ENCODE measurements at places on chromosomes 6 and 20.
A peak's percentile ranks its signal among the peaks of the same experiment; 100 is the strongest.

DNA sequence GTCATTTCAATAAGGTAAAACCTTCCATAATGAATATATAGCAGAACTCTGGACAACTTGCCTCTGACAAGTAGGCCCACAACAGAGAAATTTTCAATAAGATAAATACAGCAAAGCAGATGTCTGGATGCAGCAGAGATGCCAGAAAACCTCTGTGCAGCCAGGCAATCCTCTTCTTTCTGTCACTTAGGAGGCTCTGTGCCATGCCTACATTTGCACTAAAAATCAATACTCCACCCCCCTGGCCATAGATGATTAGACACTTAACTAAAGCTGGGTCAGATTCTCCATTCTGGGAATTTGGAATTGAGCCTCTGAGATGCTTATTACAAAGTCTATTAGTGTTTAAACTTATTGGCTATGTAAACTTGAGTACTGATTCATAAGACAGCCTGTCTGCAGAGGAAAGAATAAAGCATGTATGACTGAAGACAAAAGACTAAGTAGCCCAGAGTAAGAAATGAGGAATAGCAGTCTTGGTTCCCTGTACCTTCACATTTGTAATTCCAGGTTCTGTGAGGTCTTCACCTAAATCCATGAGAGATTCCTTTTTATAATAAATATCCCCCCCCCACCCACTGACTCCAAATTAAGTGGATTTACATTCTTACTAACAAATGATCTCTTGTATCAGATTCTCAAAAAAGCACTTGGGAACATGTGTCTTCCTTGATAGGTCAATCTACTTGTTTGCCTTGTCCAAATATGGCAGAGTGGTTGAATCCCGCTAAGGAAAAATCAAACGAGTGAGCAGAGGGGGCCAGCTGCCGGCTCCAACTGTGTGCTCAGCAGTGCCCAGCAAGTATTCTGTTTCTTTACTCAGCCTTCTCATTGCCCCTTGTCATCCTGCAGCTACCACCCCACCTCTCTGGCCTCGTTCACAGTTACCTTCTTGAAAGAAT is 20.4 kb downstream of the MAN1A1 start:
- no peak for DNase-seq

- DNase-seq = no peak
Observed at GRCh38 chr6:162237331-162237730, 490.2 kb downstream of the PRKN start.

- no peak for DNase-seq
Observed at GRCh38 chr6:165545806-165546205, 117.2 kb downstream of the PDE10A start.

- DNase-seq = peak; percentile 85
Observed at GRCh38 chr6:79777713-79778579, 146.8 kb downstream of the SH3BGRL2 start.

GRCh38 chr6:42349753-42350511 is 101.8 kb downstream of the TRERF1 start:
- DNase-seq = no peak

DNA sequence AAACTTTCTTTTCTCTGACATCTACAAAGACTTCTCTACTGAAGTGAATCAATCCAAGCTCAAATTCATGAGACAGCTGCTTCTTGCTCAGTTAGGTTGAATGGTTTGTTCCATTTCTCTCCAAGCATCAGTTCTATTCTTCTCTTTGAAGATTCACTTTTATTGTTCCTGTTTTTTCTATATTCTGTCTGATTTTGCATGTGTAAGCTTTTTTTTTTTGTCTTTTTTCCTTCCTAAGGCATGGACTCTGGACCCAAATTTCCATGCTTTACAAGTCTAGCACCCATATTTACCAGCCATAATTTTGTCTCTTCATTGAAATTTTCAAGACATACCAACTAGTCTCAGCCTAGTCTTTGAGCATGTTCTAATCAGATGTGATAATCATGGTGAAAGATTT is 25.9 kb upstream of the STXBP5 start:
- no peak for DNase-seq

GRCh38 chr6:130500693-130501092 is 134.9 kb downstream of the TMEM200A start:
- no peak for DNase-seq

GRCh38 chr6:40038626-40039025 is 104.4 kb upstream of the MOCS1 start:
- no peak for DNase-seq

DNA sequence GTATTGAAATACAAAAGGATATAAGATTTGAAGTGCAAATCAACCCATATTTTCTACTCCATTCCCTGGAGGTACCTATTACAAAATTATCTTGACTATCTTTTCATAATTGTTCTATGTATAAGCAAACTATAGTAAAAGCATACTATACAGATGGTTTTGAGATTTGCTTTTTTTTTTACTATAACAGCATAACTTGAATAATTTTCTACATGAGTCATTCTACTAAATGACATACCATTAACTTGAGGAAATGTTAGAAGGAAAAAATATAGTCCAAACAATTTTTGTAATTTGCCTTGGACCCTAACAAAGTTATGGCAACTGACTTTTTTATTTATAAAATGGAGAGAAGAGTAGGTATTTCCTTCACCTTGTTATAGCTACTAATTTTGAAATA is 472.7 kb downstream of the PKHD1 start:
- DNase-seq = no peak

GRCh38 chr20:64210656-64211369 is 44.7 kb upstream of the PCMTD2 start:
- no peak for DNase-seq

- no peak for DNase-seq
Observed at GRCh38 chr6:119713903-119714302, 364.3 kb upstream of the MAN1A1 start.

DNA sequence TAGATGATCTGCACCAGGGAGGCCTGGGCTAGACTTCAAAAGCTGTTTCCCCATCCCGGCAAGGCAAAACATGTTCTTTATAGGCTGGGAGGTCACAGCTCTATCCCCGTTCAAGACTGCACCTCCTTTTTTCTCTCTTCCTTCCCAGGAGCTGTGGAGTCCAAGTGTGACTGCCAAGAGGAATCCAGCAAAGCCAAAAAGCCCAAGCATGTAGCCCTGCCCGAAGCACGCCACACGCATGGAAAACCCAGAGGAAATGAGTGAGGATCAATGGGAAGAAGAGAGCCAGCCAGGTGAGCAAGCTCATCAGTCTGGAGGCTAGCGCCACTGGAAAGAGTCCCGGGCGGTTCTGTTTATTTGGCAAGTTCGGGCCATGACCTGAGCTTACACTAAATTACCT is 240.4 kb downstream of the PRL start:
- no peak for DNase-seq

DNA sequence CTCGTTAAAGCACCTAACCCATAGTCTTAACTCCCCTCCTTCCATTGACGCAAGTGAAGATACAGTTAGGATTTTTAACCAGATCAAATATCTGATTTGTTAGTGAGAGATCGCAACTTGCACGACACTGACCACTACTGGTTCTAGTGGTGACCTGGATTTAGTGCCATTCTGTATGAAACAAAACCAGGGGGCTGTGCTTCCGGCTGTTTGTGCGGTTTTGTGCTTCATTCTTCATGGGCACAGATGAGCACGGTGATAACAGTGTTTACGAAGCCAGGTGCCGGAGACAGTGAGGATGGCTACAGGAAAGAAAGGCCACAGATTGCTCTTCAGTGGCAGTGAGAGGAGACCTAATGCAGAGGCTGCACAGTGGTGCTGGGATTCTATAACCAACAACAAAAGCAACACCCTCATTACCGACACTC is 75.5 kb downstream of the NOL4L start:
- no peak for DNase-seq

- DNase-seq = no peak
Observed at GRCh38 chr6:119299694-119300093, 49.9 kb downstream of the MAN1A1 start.

GRCh38 chr20:14830899-14831298 is 493.5 kb upstream of the FLRT3 start:
- no peak for DNase-seq

DNA sequence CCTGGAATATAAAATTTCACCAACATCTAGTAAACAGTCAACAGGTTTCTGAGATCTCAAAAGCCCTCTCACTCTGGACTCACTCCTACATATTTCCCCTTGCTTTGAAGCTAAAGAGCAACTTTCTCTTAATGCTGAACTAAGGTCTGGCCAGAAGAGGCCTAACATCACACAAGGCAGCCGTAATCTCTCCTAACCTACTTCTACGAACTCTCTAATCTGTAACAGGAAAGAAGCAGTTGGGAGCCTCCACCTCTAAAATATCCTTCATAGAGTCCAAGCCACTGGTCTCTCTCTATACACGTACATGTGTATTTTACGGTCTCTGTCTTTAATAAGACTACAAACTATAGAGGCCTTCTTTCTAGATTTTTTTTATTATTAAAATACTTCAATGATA is 72.0 kb downstream of the REV3L start:
- DNase-seq = no peak

GRCh38 chr6:160128125-160128683 is 6.6 kb downstream of the SLC22A1 start:
- DNase-seq = no peak

GRCh38 chr6:144549837-144550747 is 265.0 kb downstream of the UTRN start:
- DNase-seq = no peak

DNA sequence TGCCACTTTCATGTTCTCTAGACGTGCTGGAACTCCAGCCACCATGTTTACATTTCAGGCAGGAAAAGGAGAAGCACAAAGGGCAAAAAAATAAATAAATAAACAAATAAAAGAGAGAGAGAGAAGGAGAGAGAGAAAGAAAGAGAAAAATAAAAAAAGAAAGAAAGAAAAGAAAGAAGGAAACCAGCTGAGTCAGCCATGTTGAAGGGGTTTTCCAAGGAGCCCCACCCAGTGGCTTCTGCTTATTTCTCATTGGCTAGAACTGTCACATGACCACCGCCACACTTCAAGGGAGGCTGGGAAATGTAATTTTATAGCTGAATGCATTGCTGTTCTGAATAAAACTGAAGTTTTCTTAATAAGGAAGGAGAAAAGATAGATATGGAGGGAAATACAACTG is 71.1 kb downstream of the BFSP1 start:
- DNase-seq = no peak

DNA sequence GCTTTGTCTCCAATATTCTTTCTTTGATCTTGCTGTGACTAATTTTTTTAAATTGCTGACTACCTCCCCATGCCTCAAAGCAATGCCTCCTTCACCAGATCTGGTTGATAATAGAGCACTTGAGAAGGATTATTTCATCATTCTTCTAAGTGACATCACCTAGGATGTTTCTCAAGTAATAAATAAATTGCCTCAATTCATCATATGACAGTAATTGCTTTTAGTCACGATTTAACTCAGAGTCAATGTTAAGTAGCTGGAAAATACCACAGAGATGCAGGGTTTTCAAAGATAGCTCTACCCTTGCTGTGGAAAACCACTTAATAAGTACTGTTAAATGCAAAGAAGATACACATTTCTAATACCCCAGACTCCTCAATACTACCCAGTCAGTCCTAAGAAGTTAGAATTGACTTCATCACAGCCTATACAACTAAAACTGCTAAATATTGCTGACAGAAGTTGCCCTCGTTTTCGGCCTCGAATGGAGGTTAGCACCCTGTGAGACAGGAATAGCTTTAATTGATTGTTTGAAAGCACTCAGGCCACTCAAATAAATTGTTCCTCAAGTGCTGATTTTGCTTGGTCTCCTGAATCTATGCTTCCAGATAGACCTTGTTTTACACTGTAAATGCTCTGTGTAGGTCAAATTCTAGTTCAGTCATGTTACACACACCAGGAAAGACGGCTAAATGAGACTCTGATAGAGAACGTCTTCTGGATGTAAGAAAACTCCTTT is 640.6 kb upstream of the CHD6 start:
- no peak for DNase-seq

DNA sequence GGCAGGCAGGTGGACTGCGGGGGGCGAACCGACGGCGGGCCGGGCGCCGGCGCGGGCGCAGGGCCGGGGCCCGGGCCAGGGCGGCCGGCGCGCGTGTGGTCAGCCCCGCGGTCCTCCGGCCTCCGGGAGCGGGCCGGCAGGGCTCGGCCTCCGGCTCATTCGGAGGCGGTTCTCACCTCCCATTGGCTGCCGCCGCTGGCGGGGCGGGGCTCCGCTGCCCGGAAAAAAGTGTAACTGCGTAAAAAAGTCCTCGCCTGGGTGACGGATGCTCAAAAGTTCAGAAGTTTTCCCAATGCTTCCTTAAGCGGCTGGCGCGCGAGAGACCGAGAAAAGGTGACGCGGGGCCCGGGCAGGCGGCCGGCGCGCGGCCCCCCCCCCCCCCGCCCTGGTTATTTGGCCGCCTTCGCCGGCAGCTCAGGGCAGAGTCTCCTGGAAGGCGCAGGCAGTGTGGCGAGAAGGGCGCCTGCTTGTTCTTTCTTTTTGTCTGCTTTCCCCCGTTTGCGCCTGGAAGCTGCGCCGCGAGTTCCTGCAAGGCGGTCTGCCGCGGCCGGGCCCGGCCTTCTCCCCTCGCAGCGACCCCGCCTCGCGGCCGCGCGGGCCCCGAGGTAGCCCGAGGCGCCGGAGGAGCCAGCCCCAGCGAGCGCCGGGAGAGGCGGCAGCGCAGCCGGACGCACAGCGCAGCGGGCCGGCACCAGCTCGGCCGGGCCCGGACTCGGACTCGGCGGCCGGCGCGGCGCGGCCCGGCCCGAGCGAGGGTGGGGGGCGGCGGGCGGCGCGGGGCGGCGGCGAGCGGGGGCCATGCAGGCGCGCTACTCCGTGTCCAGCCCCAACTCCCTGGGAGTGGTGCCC is at the start of gene FOXC1:
Gene FOXC1, plus strand, starts transcription at position 268 of the 849 bp plus-strand sequence. Its CDS starts 531 bp downstream, at position 799.
- peak; percentile 89 for DNase-seq

DNA sequence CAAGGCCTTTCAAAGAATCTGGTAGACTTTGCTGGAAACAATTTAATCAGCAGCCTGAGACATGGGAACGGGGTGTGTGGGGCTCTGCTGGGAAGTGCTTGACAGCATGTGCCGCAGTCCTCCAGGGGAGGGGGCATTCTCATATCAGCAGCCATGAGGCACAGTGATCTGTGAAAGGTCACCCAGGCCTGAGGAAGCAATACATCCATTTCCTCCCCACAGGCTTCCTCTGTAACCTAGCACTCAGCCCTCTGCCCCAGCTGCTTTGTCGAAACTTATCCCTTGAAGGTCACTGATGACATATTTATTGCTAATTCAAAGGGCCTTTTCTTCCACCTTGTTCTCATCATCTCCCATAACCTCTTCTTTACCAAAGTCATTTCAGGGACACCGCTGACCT is 103.3 kb downstream of the TNFAIP3 start:
- no peak for DNase-seq

Data from islet precursor cell (in vitro differentiated cells).